Stimulated activated CD4-positive, alpha-beta T cell treated with anti-CD3 and anti-CD28 coated beads, Interleukin-12 subunit alpha, Interleukin-12 subunit beta, amount 100 ng/mL, for 24 hours (primary cell): ENCODE measurements at places on chromosomes 5 and 9.

DNA sequence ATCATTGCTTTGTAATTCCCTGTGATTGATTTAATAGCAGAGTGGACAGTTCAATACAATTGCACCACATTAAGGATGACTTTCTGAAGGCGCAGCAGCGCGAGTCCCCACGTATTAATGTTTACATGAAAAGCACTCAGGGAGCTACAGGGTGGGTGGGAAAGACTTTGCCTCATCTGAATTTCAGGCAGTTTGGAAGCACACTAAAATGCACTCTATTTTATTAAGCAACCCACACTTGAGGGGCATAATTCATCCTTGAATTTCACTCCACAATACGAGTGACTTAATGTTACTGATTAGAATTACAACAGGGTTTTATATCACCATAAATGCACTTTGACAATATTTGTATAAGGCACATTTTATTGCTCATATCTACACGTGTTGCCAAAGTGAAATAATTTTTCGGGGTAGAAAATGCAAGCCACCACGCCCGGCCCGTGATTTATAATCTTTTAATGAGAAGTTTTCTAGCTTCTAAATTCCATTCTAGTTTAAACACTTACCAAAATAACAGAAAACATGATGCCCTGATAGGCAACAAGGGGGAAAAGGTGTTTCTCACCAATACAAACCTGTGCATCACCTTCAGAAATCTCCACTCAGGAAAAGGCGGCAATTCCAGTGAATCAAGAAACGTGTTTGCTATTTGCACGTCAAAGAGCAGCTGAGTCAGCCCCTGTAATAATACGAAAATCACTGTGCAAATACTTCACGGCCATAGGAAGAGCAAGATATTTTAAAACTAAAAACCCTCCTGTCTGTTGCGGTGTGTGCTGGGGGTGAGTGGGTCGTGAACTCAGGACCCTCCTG lies 40.5 kb downstream of the IRX4 start:
- no peak for DNase-seq

- DNase-seq: no peak
These were observed 40.2 kb downstream of the NFIB start for GRCh38 chr9:14273696-14274121.

- DNase-seq: no peak
These were observed 39.4 kb downstream of the GNG10 start for GRCh38 chr9:111700776-111701175.

GRCh38 chr9:71620331-71620730 lies 148.0 kb downstream of the CEMIP2 start:
- DNase-seq: no peak

- DNase-seq: no peak
These were observed 110.7 kb downstream of the CCDC192 start for GRCh38 chr5:127813633-127814587.
